ENCODE measurements at places on chromosomes 7 and 10.

- DNase-seq, result no peak
These were observed 304.0 kb downstream of the BBS9 start for GRCh38 chr7:33433357-33433756.

GRCh38 chr10:27474741-27475140, 29.4 kb upstream of the RAB18 start:
- no peak for DNase-seq

- no peak for DNase-seq
These were observed 4.2 kb upstream of the GPR158 start for GRCh38 chr10:25170627-25171026.

- no peak for DNase-seq
These were observed 42.4 kb downstream of the TNRC18 start for GRCh38 chr7:5381071-5381772.

- no peak for DNase-seq
These were observed 99.8 kb downstream of the SND1 start for GRCh38 chr7:127751490-127752448.

Data from stimulated activated CD4-positive, alpha-beta T cell treated with anti-CD3 and anti-CD28 coated beads, Interleukin-12 subunit alpha, Interleukin-12 subunit beta, amount 100 ng/mL, for 48 hours (primary cell).